Subcutaneous adipose tissue (tissue), 4 donors: ENCODE measurements at places on chromosomes 7 and 10. TPM values are rescaled to one million over a fixed set of nuclear protein-coding genes. Genes with fewer than 3 reads are reported as not detected.

MTPN gene
- total RNA-seq, result 129 TPM

ARHGAP22 gene
- 7.3 TPM for total RNA-seq

USP54 gene
- total RNA-seq, result 24.9 TPM

MBL2 gene
- total RNA-seq, result not detected

ANKRD30A gene
- total RNA-seq, result 3.0 TPM

LIPK gene
- total RNA-seq, result not detected

OPN4 gene
- not detected for total RNA-seq
